Aorta (tissue), 5 donors: ENCODE measurements at places on chromosomes 5 and 9. TPM values are rescaled to one million over a fixed set of nuclear protein-coding genes. Genes with fewer than 3 reads are reported as not detected.

Gene RMND5B
- 35.0 TPM for total RNA-seq

- no peak for DNase-seq
These were observed 6.1 kb downstream of the NRG2 start for GRCh38 chr5:140037012-140037411.

- DNase-seq = no peak
These were observed 196.6 kb downstream of the PLK2 start for GRCh38 chr5:58263296-58263695.

DNA sequence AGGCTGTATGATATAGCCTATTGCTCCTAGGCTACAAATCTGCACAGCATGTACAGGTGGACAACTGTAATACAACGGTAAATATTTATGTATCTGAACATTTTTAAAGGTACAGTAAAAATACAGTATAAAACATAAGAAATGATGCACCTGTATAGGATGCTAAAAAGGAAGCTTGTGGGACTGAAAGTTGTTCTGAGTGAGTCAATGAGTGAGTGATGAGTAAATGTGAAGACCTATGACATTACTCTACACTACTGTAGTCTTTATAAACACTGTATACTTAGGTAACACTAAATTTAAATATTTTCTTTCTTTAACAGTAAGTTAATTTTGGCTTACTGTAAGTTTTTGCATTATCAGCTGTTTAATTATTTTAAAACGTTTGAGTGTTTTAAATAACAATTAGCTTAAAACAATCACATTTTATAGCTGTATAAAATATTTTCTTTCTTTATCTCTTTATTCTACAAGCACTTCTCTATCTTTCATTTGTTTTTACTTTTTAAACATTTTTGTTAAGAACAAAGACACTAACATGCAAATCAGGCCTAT lies 28.1 kb downstream of the CDH18 start:
- no peak for DNase-seq

DNA sequence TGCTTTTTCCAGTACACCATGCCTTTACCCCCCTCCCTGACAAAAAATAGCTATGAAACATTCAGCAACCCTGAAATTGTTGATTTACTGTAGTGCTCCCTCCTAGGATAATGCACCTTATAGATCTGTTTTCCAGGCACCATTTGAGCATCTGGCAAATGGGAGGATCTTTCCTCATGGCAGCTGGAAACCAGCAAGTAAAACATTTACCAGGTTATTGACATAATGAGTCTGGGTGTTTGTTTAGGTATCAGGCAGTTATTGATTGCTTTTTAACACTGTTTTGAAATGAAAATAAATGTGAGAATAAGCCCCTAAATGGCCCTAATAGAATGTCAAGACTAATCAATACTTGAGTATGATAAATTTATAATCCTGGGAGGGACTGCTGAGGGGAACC lies 57.3 kb upstream of the KLF4 start:
- DNase-seq = no peak

DNA sequence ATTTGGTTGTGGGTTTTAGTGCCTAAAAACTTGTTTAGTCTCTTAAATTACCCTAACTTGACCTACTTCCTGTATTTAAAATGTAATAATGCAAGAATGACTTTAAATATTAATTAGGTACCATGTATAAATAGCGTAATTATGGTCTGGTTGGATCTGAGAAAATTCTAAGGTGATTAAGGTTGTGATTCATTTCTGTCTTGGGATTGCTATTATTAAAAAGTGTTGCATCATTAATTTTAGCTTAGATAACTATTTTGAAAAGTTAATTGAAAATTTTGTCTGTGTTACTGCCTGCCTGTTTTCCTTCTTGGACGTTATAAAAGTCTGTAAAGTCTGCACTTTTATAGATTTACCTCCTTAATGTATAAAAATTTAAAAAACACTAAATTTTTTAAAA lies 11.8 kb downstream of the LRRC70 start:
- DNase-seq = no peak

Gene RNF183
- total RNA-seq = not detected

- DNase-seq = no peak
These were observed 42.9 kb upstream of the HAND1 start for GRCh38 chr5:154520861-154521453.

DNA sequence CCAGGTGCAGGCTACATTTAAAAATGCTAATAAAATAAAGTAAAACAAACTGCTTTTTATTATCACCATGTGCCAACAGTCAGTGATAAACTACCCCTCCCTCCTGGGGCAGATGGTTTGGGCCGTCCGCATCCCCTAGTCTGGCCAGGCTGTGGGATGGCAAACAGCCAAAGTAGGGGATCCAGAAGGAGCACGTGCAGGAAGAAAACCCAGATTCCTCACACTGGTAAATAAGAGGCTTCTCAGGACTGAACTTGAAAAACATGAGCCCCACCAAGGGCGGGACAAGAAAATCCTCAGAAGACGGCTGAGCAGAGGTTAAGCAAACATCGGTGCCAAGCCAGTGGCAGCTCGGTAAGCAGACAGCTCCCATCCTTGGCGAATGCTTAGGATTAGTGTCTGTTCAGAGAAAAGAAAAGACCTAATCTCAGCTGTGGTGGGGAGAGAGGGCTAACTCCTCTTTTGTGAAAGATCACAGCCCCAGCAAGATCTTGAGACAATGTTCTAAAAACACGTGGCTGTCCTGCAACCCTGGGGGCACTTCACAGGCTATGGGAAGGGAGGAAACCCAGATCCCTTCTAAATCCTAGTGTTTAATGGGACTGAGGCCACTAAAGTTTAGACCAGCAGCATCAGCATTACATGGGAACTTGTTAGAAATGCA lies 46.5 kb upstream of the GDNF start:
- DNase-seq = no peak

- DNase-seq = no peak
These were observed 33.4 kb downstream of the CEMIP2 start for GRCh38 chr9:71734950-71735349.

Gene IGFBPL1
- total RNA-seq = 27.8 TPM

Gene SH2D3C
- 34.8 TPM for total RNA-seq

Gene RGS7BP
- total RNA-seq = 27.3 TPM

- no peak for DNase-seq
These were observed 173.8 kb upstream of the MVB12B start for GRCh38 chr9:126152622-126153362.

- DNase-seq = no peak
These were observed 146.5 kb downstream of the LPAR1 start for GRCh38 chr9:110891760-110892159.

Gene C9orf153
- total RNA-seq = 1.4 TPM

DNA sequence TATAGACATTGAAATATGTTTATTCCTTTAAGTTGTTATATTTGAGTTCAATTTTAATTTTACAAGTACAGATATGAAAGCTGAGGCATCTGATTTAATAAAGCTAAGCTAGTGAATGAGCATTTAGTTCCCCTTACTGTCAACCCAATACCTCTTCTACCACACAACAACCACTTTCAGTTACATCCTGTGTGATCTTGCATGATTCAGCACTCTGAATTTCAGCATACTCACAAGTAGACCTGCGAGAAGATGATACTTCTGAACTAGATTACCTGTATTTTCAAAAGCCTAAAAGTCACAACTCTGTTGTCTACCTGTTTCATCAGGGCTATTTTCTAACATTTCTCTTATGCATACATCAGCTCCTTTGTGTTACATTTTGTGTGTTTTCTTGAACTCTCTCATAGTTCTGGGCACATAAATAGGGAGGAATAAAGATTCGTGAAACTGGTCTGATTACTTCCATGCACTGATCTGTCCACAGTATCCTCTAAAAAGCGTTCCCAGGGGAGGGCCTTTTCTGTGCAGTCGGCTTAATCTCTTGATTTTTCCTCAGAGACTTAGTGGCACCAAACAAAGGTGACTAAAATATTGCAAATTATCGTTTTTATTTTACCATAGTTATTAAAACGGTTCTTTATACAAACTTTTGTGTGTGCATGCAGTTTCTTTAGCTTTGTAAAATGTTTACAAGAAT lies 2025.5 kb upstream of the NUDT12 start:
- DNase-seq = no peak

Gene OXCT1
- total RNA-seq = 31.4 TPM

DNA sequence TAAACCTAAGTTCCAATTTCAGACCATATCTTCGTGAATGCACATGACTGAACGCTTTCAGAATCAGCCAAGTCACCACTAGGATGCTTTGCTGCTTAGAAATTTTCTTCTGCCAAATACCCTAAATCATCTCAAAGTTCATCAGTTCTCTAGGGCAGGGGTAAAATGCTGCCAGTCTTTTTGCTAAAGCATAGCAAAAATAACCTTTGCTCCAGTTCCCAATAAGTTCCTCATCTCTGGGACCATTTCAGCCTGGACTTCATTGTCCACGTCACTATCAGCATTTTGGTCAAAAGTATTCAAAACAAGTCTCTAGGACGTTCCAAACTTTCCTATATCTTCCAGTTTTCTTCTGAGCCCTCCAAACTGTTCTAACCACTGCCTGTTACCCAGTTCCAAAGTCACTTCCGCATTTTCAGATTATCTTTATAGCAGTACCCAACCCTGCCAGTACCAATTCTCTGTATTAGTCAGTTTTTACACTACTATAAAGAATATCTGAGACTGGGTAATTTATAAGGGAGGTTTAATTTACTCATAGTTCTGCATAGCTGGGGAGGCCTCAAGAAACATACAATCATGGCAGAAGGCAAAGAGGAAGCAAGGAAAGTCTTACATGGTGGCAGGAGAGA lies 74.8 kb downstream of the NR3C1 start:
- DNase-seq = no peak

Gene TOMM5
- total RNA-seq = 52.1 TPM

GRCh38 chr5:136020383-136021015 lies 8.3 kb upstream of the TGFBI start:
- DNase-seq = no peak

Gene ENHO
- total RNA-seq = not detected

Gene NMUR2
- not detected for total RNA-seq

Gene MAP1B
- 754 TPM for total RNA-seq

Gene ST6GALNAC4
- total RNA-seq = 46.5 TPM

- DNase-seq = peak; percentile 86
These were observed 49.0 kb upstream of the DPYSL3 start for GRCh38 chr5:147558826-147559225.

DNA sequence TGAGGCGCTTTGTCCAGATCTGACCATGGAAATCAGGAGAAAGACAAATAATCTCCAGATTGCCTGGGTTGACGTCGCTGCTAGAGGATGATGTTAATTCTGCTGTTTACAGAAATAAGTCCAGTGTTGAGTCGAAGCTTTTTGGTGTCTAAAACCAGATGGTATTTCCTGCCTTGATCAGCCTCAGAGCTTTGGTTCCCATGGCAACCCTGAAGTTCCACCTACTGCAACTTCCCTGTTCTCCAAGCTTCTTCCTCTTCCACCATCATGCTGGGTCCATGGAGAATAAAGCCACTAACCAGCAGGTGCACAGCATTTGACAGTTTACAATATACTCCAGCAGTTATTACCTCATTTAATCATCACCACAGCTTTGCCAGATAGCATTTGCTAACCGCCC lies 18.0 kb upstream of the GABBR2 start:
- DNase-seq = no peak

Gene TRIM7
- total RNA-seq = 6.9 TPM

- no peak for DNase-seq
These were observed 13.5 kb downstream of the DUSP1 start for GRCh38 chr5:172757394-172758010.

Gene CNTRL
- 18.9 TPM for total RNA-seq

DNA sequence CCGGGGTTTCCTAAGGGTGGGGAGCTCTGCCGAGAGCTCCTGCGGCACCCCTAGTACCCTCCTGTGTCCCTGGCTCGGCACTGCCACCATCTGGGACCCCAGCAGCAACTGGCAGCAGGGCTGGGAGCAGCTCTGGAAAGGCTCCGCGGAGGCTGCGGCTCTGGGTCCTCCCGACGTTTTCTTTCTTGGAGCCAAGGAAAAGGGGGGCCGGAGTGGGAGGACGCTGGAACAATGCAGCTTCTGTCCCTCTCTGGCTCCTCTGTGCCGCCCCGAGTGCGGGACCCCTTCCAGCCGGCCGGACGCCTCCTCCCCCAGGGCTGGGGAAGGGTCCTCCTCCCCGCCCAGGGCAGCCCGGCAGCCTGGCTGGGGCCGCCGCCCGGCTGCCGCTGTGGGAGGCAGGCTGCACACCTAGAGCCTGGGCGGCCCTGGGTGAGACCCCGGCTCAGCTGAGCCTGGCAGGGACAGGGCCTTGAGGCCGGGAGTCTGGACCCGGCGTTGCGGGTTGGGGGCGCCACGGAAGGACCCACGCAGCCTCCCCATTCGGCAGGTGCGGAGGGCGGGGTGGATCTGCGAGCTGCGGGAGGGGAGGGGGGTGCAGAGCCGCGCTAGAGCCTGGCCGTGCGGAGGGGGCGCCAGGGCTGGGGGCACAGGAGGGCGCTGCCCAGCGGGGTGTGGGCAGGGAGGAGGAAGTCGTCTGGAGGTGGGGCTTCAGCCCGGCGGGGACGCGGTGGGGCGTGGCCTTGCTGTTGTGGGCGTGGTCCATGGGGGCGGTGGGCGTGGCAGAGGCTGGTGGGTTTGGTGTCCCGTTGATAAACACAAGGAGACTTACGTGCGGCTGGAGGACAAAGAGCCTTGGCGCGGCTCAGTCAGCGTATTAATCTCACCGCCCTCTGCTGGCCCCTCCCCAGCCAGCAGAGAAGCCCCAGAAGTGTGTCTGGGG lies 15.1 kb downstream of the GPSM1 start:
- peak; percentile 93 for DNase-seq

DNA sequence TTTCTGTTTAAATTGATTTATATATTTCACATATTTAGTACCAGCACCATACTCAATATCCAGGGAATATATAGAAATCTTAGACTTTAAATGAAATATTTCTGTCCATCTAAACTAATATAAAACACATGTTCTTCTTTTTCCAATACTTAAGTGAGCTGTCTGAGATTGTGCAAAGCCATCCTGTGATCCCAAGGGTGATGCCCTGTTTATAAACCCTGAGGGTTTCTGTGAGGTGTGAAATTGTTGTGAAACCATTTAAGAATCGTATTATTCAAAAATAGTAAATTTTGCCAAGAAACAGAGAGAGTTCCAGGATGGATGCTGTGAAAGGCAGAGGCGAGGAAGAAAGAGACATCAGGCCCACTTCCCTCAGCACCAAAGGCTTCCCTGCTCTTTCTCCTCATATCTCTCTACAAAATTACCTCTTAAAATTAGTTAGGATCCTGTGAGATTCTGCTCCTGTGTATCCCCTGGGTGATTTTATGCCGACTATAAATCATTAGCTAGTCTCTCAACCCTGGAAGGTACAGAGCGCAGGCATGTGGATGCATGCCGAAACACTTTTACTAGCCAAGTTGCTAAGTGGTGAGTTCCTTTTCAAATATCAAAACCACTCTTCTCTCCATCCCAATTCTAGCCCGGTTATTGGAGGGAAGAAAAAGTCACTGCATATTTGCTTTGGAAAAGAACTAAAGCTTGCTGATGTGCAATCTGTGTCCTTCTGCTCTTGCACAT lies 183.0 kb downstream of the GLIS3 start:
- DNase-seq = no peak

DNA sequence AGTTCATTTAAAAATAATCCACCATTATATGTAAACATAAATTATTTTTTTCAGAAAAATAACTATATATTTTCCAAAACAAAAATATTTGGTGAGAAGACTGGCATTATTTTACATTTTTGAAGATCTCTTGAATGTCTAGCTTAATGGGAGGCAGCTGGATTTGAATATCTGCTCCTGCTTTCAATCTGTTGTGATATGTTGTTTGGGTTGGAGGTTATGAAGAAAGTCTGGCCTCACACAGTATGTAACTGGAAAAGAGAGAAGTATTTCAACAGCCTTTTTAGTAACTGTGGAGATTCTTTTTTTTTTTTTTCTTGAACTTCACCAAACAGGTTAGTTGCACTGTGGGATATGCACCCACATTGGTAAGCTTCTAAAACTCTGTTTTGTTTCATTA lies 84.7 kb upstream of the SLIT3 start:
- no peak for DNase-seq
